ENCODE measurements at places on chromosomes 7 and 10.

DNA sequence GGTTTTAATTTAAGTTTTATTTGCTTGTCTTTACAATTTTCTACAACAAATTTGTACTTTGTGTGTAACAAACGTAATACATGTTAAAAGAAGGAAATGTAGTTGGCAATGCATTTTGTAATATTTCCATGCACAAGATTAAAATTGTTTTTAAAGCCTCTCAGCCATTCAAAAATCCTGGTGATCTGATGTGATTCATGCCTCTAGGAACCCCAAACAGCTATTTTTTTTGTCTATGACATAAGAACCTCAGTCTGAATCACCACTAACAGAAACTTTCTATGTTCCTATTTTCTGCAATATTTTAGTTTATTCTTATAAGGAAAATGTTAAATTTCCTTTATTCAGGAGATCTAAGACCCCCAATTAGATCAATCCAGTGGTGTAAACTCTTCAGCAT is 183.1 kb upstream of the YAE1 start:
- DNase-seq, result no peak

- no peak for DNase-seq
Measured at GRCh38 chr10:64773357-64773756, 1252.2 kb downstream of the REEP3 start.

- no peak for DNase-seq
Measured at GRCh38 chr7:131621652-131622051, 65.2 kb upstream of the PODXL start.

GRCh38 chr10:100129424-100129823 is 47.8 kb upstream of the CPN1 start:
- no peak for DNase-seq

- no peak for DNase-seq
Measured at GRCh38 chr7:82406937-82407336, 36.6 kb downstream of the CACNA2D1 start.

GRCh38 chr10:91096274-91096673 is 124.2 kb upstream of the PCGF5 start:
- no peak for DNase-seq

DNA sequence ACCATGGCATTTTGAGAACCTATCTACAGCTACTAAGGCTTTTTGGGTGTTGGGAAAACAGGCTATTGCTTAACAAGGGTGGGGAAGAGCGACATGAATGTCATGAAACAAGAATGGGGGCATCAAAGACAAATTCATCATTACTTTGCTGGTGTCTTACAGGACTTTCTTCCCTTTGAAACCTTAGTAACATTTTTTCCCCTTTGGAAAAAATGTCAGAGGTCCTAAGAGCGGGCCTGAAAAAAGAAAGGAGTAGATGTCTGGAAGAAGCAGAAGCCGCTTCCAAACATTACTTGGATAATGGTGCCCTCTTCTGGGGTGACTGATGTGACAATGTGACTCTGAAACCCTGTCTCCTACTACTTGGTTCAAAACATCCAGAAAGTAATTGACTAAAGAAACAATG is 3.8 kb upstream of the DDX50 start:
- no peak for DNase-seq

GRCh38 chr7:41148521-41148951 is 554.4 kb downstream of the INHBA start:
- no peak for DNase-seq

- no peak for DNase-seq
Measured at GRCh38 chr7:81447351-81447952, 322.4 kb downstream of the HGF start.

DNA sequence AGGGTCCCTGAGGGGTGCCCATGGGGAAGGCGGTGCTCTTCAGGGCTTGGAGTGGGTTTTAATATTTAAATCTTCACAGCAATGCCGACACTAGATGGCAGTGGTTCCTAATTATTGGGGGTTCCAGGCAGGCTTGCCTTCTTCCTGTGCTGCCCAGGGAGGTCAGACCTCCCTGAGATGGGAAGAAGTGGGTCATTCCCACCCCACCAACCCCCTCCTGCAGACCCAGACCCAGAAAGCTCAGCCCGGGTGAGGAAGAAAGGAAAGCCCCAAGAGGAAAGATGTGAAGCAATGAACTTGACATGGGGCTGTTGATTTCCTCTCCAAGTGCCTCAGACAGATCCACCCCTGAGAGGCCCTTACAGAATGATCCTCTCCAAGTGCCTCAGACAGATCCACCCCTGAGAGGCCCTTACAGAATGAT is 85.1 kb upstream of the LANCL2 start:
- no peak for DNase-seq

Data from type B pancreatic cell (in vitro differentiated cells).